ENCODE measurements at places on chromosomes 16 and 17. TPM values are rescaled to one million over a fixed set of nuclear protein-coding genes. Genes with fewer than 3 reads are reported as not detected.
A peak's percentile ranks its signal among the peaks of the same experiment; 100 is the strongest.

DNA sequence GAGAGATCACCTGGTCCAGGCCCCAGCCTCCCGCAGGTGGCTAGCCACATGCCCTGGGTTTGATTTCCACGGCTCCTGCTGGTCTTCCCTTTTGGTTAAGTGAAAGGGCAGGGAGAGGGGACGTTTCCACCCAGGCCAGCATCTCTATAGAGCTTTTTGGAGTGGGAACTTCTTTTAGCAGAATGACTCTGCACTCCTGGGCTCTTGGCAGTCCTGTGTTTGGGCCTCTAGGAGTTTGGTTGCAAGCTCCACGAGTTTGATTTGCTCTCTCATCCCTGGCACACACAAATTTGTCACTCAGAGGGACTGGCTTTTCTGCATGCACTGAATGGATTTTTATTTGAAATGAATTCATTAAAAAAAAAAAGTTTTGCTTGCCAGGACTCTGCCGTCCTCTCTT lies 32.8 kb downstream of the MSI2 start:
- DNase-seq, result no peak

DNA sequence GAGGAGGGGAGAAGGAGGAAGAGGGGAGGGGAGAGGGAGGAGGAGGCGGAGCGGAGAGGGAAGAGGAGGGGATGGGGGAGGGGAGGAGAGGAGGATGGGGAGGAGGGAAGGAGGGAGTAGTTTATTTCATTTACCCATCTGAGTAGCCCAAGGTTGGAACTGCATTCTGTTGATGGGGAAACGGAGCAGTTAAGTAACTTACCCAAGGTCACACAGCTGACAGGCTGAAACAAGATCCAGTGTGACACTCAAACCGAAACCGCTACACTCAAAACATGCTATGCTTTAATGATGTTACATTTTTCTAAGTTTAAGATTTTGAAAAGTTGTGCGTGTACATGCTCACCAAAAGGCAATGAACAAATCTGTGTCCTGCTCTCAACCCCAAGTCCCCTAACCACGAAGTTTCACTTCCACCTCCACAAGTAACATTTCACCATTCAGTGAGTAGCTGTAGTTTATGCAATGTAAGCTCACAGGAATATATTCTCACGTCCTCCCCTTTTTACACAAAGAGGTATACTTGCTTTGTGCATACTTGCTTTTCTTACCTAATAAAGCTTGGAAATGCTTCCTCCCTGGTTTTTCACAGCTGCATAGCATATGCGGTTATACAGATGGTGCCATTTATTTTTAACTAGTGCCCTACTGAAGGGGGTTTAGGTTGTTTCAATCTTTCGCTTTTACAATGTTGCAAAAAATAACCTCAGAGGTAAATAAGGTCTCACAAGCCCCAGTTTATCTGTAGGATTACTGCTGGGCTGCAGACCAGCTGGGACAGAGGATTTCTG lies 275.3 kb downstream of the PARN start:
- no peak for DNase-seq

The DRC3 gene
- not detected for total RNA-seq

The KRTAP16-1 gene
- 0.17 TPM for total RNA-seq

GRCh38 chr16:54211203-54211602 lies 75.4 kb downstream of the IRX3 start:
- DNase-seq, result no peak

DNA sequence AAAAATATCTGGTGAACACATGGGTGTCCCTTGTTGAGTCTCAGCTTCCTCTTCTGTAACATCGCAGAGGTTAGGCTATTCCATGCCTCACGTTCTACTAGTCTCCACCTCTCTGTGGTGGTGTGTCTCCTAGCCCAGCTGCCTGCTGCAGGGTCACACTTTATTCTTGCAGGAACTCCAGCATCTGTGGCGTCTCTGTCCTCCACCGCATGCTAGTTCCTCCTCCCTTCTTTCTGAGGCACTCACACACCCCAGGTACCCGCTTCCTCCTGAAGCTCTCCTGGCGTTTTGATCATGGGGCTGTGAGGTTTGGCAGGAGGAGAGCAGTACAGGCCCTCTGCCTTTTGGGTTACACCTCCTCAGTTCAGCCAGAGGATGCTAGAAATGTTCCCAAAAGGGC lies 9.9 kb upstream of the TEX2 start:
- no peak for DNase-seq

GRCh38 chr17:72705905-72706395 lies 386.5 kb downstream of the SLC39A11 start:
- DNase-seq, result no peak

The SPATA20 gene
- 16.4 TPM for total RNA-seq

DNA sequence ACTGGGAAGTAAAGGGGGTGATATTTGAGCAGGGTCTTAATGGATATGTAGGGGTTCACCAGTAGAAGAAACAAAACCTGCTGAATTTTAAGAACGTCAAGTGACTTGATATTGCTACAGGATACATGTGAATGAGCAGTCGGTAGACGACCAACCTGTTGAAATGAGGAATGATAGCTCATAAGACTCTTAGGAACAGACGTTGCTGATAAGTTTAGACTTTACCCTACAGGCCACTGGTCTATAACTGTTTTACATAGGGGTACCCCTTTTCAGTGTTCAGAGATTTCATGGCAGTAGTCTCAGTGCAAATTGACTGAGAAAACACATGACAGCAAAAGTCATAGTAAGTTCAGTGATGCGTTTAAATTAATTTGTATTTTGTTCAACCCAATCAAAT lies 45.9 kb downstream of the TMEM114 start:
- no peak for DNase-seq

The MYH1 gene
- total RNA-seq, result not detected

The STH gene
- total RNA-seq, result not detected

- no peak for DNase-seq
These were observed 78.7 kb downstream of the ZDHHC7 start for GRCh38 chr16:84932681-84933080.

GRCh38 chr16:89261691-89262563 lies 44.4 kb downstream of the ZNF778 start:
- no peak for DNase-seq

DNA sequence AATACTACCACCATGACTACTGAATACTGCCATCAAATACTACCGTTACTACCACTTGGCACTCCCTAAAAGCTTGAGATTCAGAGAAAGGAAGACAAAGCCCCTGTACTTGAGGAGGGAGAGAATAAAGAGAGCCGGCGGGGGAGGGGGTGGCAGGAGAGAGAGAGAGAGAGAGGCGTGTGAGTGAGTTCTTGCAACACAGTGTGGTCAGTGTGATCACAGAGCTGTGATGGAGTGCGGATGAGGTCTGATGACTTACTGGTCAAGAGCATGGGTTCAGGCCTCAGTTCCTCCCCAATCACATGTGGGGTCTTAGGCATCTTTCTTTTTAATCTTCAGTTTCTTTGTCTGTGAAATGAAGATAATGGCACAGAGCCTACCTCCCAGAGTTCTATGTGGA lies 19.2 kb downstream of the PRKCB start:
- no peak for DNase-seq

DNA sequence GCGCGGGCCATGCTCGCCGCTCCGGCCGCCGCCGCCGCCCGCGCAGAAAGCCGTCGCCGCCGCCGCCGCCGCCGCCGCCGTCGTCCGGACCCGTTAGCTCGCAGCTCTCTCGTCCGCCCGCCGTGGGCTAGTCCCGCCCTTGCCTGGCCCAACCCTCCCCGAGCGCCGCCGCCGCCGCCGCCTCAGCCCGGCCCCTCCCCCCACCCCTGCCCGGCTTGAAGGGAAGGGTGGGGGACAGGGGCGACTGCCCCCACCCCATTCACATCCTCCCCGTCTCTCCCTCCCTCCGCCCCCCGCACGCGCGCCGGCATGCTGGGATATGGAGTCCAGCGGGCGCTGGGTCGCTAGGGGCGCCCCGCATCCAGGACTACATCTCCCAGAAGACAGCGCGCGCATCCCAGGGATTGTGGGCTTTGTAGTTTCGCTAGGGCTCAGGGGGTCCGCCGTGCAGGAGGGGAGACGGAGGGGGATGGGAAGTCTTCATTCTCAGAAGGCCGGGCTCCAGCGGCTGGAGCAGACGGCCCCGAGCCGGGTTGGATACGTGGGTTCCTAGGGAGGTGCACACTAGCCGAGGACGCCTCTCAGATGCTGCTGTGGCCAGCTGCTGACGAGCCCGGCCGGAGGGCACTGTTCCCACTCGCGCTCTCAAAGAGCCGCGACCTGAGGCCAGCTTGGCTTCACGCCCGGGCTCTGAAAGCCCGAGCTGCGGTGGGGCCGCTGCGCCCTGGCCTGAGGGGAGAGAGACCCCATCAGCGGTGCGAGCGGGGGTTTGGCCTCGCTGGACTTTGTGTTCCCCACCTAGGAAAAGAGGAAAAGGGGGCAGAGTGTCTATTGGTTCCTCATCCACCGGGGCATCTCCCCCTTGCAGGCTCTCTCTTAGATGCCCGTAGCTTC lies at the start of gene ST3GAL2:
Gene ST3GAL2 (minus strand): TSS at position 132 of the 894 bp plus-strand sequence. CDS start 40,570 bp downstream, outside the sequence.
- DNase-seq, result peak; percentile 91

DNA sequence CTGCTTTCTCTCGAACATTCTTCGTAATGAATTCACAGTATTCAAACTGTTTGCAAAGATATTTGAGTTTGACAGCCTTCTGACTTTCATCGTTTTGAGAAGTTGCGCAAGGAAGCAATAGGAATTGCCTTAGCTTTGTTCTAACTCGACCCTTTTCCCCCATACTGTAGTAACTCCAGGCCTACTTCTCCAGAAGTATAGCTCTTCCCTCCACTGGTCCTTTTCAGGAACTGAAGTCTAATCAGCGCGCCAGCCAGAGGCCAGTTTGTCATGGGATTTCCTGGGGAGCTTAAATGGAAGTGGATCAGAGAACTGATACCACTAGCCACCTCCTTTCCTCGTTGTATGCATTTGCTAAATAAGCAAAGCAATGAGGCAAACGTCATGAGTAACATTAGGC lies 27.9 kb downstream of the CDR2 start:
- no peak for DNase-seq

DNA sequence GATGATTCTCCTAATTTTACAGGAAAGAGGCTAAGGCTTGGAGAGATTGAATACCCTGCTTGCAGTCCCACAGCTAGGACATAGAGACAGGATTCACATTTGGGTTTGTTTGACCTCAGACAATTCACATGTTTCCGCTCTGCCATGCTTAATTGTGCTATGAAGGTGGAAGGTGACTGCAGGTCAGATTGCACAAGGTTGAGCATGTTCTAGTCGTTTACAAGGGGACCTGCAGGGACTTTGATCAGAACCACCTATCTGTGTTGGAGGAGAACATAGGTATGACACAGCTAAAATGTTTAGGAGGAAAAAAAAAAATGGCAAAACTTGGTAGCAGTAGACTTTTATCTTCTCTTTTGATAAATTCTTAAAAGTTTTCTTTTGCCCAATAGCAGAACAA lies 4.9 kb upstream of the ANKFN1 start:
- DNase-seq, result no peak

- DNase-seq, result no peak
These were observed 15.7 kb downstream of the CCDC43 start for GRCh38 chr17:44673893-44674292.

The ARHGAP44 gene
- not detected for total RNA-seq

DNA sequence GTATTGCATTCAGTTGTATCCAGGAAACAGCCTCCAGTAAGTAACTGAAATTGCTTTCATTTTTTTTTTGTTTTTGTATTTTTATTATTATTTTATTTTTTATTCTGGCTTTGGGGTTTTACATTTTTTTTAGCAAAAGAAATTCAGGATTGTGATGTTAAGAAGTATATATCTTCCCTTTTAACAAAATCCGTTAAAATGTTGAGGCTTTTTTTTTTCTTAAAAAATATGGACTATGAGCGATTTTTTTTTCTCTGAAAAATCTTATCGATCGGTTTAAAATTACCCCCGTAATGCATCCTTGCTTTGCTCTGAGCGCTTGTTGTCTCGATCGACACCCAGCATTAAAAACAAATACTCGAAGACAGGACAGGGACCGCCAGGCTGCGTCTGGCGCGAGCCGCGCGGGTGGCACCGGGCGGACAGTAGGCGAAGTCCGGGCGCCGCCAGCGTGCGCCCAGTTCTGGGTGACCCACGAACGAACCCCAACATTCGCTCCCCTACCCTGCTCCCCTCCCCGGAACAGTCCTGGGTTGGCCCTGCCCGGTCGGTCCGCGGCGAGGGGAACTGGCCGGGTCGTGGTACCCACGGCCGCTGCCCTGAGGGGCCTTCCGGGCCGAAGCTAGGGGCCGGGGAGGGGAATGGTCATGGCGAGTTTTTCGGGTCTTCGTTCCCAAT lies 482 bp downstream of the BAHCC1 start:
- no peak for DNase-seq

- DNase-seq, result no peak
These were observed 3.0 kb downstream of the KRT27 start for GRCh38 chr17:40779181-40779909.

GRCh38 chr17:74601944-74602572 lies 10.0 kb upstream of the CD300LD start:
- DNase-seq, result no peak

The PPP1R27 gene
- not detected for total RNA-seq

The MED1 gene
- 37.8 TPM for total RNA-seq

The HOXB7 gene
- 0.82 TPM for total RNA-seq

DNA sequence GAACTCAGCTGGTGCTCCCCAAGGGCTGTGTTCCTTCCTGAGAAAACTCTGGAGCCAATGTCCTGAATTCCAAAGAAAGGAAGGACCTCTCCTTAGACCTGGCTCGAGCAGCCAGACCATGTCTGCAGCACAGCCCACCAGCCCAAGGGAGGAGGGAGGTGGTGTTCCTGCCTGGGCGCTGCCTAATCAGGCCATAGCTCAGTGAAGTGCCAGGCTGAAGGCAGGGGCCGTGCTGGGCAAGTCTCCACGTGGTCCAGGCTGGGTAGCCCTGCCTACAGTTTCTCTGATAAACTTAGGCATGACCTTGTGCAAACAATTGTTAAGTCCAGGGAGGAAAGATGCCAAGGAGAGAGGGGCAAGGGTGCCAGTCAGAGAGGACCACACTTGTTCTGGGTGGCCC lies 76.8 kb downstream of the MPRIP start:
- DNase-seq, result no peak

GRCh38 chr16:77063676-77064016 lies 127.3 kb upstream of the MON1B start:
- DNase-seq, result no peak

DNA sequence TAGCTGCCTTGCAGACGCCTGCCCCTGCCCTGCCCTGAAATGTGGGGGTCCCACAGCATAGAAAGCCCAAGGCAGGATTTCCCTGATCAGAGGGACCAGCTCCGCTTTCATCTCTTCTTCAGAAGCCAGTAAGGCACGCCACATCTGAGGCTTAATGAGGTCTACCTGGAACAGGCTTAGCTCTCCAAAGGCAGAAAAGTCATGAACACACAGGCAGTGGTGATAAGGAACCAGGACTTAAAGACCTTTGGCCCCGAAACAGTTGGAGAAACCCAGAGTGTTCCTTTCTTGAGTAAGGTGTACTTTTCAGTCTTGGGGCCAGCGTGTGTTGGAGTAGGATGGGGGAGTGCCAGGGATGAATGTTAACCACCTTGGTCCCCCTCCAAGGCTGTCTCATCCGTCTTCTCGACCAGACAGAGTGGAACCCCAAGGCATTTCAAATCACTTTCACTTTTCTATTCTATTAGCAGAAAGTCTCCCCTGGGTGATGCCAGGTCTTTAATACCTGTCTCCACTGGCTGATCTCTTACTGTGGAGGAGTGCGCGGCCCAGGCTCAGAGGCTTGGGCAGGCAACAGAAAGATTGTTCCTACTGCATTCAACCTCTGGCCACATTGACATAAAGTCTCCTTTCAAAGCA lies 43.9 kb downstream of the TMEM186 start:
- no peak for DNase-seq

Data from T-helper 17 cell (primary cell).